ENCODE measurements at places on chromosomes 4 and X. TPM values are rescaled to one million over a fixed set of nuclear protein-coding genes. Genes with fewer than 3 reads are reported as not detected.

The TEX13D gene
- total RNA-seq = not detected

DNA sequence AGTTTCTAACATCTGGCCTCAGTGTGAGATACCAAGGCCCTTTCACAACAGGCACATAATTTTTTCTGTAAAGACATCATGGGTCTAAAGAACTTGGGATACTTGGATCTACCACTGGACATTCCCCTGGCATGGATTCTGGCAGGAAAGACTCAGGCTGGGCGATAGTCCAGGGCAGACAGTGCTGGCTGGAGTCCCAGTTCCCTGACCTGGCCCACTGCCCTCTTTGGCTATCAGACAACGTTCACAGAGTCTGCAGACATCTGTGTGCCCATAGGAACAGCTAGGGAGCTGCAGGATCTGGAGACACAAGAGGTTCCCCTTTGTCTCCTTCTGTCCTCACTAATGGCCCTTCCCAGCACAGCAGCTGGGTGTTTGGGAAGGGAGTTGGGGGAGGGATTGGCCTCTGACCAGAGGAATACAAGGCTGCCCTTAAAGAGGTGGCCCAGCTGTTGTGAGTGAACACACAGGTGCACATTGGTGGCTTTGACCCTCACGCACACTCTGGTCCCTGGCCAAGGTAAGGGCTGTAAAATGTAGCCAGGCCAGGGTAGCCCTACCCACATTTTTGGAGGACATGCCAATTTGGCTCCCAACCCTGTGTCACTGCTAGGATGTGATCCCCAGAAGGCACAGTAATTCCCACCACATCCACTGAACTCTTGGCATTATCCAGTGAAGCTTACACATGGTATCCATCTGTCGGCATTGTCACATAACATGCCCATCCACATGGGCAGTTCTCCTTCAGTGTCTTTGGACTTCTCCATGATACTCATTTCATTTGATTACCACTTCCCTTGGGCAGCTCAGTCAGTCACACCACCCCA is 72.3 kb downstream of the SOX3 start:
- DNase-seq = peak; percentile 37

GRCh38 chrX:15737190-15737958 is 696 bp upstream of the CA5B start:
- DNase-seq = no peak

DNA sequence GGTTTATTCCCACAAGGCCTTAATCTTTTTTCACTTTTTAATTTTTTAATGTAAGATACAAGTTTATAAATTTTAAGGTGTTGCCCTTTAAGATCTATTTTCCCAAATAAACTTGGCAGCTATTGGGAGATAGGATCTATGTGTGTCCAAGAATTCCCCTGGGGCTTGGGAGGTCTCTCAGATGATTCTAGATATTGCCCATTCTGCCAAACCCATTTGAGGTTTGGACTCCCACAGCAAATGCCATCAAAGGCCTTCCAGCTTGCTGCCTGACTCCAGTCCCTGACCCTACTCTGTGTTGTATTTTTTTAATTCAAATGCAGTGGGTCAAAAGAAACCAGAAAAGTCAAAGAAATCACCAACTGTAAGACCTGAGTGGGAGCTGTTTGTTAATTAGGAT is 120.0 kb upstream of the CHRDL1 start:
- peak; percentile 85 for DNase-seq

GRCh38 chr4:13240066-13240465 is 244.1 kb downstream of the RAB28 start:
- peak; percentile 81 for DNase-seq

- DNase-seq = peak; percentile 11
These were observed 1.7 kb upstream of the AFP start for GRCh38 chr4:73434311-73434710.
